Cortex of kidney (tissue), 1 donor: ENCODE measurements at places on chromosomes 16 and 17.

- no peak for DNase-seq
Observed at GRCh38 chr17:17872547-17873345, 36.0 kb upstream of the SREBF1 start.

DNA sequence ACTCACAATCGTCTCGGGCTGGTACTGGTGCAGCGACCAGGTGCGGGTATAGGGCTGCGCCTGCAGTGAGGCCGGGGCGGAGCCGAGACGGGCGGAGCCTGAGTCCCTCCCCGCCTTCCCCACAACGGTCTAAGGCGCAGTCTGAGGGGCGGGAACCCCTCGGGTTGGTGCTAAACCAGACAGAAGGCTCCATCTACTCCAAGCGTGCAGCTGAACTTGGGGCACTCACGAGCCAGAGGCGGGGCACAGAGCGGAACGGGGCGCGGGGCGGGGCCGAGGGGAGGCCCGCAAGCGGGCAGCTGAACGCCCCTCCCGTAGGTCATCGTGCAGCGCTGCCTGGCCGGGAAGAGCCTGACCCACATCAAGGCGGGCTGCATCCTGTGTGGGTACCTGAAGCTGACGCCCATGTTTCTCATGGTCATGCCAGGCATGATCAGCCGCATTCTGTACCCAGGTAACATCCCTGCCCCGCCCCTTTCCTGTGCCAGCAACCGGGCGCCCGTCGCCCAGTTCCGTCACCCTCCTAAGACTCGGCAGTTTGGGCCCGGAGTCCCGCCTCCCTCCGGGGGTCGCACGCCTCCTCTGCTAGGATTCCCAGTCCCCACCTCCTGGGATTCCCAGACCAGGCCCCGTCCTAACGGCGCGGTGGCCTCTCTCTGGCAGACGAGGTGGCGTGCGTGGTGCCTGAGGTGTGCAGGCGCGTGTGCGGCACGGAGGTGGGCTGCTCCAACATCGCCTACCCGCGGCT lies 5.0 kb downstream of the SLC5A2 start:
- DNase-seq = peak; percentile 48

DNA sequence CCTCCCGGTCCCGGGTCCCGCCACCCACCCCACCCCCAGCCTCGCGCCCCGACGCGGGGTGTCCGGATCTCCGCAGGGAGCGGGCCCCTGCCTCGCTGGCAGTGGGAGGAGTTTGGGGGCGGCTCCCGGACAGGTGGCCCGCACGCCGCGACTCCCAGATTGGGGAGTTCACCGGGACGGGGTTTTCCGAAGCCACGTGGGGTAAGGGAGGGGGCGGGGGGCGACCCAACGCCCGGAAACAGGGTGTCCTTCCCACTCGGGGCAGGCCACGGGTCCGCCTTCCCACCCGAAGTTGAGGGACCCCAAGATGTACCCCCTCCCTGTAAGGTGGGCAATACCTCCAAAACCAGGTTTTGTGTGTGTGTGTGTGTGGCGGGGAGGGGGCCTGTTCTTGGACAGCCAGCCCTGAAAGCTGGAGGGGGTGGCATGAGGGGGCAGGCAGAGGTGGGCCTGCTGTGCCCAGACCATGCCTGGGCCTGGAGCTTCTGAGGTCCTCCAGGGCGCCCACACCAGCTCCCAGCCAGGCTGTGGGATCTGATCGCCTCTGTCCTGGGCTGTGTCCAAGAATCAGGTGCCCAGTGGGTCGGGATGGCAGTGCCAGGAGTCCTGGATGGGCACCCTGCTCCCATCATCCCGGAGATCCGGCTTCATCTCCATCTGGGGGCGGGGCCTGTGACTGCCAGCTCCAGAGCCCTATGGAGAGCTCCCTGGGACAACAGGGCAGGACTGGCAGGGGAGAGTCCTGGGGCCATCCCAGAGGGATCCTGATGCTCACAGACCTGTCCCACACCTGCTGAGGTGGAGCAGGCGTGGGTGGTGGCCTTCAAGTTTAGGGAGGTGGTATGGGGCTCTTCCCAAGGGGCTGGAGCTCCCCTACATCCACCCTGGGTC lies 767 bp downstream of the SYNGR2 start:
- no peak for DNase-seq

DNA sequence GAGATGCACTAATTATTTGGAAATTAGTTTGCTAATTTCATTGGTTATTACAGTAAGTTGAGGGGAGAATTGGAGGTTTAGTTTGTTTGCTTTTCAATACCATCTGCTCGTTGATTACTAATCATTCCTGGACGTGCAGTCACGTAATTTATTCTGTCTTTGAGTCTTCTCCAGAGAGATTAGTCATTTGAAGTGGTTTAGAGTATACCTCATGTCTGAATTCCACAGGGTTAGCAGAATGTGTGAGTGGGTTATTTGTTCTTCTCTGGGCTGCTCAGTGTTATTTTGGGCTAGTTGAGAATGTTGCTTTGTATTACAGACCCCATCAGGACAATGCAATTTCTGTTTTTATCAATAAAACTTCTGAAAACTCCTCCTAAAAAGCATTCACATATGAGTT lies 265.0 kb downstream of the RBFOX1 start:
- no peak for DNase-seq

GRCh38 chr16:11583889-11584565 lies 2.7 kb downstream of the LITAF start:
- DNase-seq = no peak

DNA sequence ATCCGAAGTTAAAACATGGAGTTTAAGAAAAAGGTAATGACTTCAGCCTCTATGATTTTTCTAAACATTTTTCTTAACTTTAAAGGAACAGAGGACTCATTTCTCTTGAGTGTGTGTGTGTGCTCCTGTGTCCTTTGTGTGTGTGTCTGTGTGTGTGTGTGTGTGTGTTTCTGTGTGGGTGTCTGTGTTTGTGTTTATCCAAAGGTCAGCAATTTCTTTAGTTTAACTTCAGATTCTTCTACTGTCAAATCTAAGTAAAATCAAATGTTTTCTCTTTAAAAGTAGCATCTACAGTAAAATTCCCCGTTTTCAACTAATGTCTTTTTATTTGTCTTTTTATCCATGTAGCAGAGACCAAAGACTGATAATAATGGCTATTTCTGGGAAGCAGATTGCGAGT lies 31.8 kb downstream of the HSBP1 start:
- no peak for DNase-seq

DNA sequence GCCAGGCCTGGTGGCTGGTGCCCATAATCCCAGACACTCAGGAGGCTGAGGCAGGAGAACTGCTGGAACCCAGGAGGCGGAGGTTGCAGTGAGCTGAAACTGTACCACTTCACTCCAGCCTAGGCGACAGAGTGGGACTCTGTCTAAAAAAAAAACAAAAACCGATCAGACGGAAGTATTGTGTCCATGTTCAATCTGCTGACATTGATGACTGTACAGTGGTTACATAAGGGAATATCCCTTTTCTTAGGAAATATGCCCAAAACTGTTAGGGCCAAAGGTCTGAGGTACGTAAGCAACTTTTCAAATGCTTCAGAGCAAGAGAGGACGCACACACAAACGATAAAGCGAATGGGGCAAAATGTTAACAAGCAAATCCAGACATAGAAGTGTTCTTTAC lies 69.8 kb upstream of the DNAH17 start:
- no peak for DNase-seq

DNA sequence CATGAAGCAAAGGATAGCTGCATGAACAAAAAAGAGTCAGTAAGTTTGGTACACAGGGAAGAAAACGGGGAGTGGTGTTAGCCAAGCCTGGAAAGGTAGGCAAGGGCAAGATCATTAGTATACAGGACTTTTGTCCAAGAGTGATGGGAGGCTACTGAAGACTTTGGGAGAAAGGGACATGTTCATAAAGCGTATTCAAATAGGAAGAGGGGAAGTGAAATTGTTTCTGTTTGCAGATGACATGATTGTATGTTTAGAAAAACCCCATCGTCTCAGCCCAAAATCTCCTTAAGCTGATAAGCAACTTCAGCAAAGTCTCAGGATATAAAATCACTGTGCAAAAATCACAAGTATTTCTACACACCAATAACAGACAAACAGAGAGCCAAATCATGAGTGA lies 19.4 kb downstream of the CDYL2 start:
- DNase-seq = no peak

DNA sequence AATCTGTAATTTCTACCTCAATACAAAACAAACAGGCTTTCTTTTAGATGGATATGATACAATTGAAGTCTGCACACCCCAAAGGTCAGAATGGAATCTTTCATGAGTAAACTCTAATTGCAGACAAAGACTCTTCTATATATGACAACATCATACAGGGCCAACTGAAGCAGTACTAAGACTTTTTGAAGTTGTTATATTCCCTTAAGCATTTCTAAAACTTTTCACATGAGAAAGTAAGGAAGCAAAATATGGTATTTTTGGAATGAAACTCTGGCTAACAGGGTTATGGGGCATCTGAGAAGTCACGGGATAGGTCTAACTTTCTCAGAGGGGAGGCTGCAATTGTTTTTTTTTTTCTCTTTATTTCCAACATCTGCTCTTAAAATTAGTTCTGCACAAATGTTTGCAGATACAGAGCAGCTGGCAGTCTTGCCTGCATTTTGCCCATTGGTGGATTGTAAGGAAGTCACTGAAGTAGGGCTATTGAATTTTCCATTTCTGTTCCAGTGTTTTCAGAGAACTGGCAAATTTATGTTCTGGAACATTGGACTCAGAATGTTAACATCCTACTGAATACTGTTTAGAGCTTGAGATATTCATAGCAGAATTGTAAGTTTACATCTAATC lies 59.1 kb downstream of the SSH2 start:
- no peak for DNase-seq

- no peak for DNase-seq
Observed at GRCh38 chr16:77585379-77586251, 136.7 kb upstream of the NUDT7 start.

DNA sequence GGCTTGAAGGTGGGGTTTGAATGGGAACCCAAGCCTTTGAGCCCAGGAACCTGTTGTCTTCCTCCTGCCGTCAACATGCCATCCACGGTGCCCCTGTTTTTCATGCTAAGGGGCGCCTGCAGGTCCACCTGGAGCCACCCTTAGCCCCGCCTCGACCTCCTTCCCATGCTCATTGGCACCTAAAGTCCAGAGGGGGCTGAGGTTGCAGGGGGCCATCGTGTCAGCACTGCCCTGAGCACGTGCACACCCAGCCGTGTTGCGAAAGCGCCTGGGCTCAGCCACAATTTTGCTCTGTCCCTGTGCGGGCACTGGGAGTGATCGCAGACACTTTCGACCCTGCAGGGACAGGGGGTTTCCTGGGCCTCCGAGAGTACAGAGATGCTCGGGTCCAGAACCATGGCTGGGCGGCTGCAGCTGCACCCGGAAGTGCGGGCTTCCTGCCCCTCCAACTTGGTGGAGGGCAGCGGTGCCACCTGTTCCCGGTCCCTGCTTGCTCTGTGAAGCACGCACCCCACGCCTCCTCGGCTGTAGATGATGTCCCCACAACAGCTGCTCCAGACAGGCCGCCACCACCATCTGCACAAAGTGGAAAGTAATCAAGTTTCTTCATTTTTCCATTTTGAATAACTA lies 454.7 kb downstream of the CDH8 start:
- DNase-seq = no peak

DNA sequence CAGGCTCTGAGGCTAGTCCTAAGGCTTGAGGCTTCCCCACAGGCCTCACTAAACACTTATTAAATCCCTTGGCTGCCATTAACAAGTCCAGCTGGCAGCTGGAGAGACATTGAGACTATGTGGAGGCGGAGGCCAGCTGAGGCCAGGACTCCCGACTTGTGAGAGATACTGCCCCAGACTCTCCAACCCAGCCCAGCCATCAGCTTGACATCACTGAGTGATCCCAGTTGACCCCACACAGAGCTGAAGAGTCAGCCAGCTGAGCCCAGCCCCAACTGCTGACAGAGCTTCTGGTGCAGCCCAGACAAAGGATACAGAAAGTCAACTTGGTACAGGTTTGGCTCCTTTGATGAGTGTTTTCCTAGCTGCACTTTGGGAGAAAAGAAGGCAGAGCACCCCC lies 343.1 kb downstream of the C16orf95 start:
- DNase-seq = no peak

GRCh38 chr17:39014044-39014794 lies 47.0 kb upstream of the FBXO47 start:
- no peak for DNase-seq

DNA sequence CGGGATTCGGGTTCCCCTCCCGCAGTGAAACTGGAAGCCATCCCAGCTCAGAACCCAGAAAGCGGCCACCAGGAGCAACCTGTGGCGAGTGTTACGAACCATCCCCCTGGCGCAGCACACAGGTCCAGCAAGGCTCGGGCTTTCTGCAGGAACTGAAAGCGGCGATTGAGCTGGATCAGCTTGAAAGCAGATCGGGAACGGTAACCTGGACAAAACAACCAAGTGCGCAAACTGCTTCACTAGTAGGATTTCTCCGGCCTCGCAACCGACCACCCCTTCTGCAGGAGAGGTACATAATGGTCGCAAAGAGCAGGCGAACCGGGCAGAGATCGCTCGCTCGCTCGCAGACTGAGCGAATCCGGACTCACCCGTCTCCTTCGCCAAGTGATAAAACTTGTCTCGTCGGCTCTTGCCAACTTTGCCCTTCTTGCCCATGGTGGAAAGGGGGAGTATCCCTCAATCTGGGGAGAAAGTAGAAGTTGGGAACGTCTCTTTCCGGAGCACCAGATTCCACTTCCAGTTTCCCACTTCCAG lies 696 bp upstream of the PSMC5 start:
- DNase-seq = no peak

DNA sequence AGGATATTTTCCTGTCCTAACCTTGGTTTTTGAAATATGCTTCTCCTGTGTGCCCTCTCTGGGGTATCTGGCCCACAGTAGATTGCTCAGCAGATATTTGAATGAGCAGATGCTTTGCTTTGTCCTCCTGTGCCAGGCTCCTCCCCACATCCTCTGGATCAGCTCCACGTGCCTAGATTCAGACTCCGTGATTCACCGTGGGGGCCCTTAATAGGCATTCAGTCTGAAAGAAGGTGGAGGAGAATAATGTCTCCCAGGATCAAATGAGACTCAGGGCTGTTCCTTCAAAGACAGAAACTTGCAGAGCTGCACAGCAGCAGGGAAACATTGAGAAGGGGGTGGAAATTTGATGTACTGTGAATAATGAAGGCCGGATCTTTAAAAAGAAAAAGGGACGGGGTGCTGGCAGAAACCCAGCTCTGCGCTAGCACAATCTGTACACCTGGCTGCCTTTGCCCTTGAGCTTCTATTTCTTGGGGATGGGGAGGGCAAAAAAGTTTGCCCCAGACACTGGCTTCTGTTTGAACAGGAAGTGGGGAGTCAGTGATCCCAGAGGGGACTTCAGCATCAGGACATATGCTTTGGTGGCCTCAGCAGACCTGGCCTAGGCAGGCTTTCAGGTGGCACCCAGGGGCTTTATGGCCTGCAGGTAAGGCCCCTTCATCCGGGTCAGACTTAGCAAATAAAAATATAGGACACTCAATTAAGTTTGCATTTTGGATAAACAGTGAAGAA lies 15.9 kb upstream of the SLC12A3 start:
- no peak for DNase-seq

- DNase-seq = no peak
Observed at GRCh38 chr17:27657620-27658019, 26.6 kb downstream of the LGALS9 start.
